ENCODE measurements at places on chromosomes 16 and 17. TPM values are rescaled to one million over a fixed set of nuclear protein-coding genes. Genes with fewer than 3 reads are reported as not detected.

ZNF598 gene
- 49.2 TPM for total RNA-seq

SLC35G6 gene
- not detected for total RNA-seq

LIMD2 gene
- total RNA-seq, result 97.5 TPM

GRCh38 chr16:75614066-75614897 is 8.8 kb downstream of the ADAT1 start:
- no peak overlapping the region for H3K27ac ChIP-seq
- H3K4me3 ChIP-seq, result no peak overlapping the region

GRCh38 chr17:77280304-77281121 is 139.7 kb downstream of the SEC14L1 start:
- H3K36me3 ChIP-seq, result no peaks in the 10 kb centered on the region
- peaks cover 27% of the 10 kb centered on the region for H3K27me3 ChIP-seq
- H3K27ac ChIP-seq, result no peak overlapping the region
- H3K4me1 ChIP-seq, result no peaks in the 10 kb centered on the region

- H3K27me3 ChIP-seq, result no peaks in the 10 kb centered on the region
- peak overlapping the region; percentile 95 for H3K27ac ChIP-seq
- H3K4me1 ChIP-seq, result peaks cover 26% of the 10 kb centered on the region
- H3K4me3 ChIP-seq, result peak overlapping the region; percentile 89
Measured at GRCh38 chr16:8867932-8868415, 832 bp downstream of the CARHSP1 start.

DNA sequence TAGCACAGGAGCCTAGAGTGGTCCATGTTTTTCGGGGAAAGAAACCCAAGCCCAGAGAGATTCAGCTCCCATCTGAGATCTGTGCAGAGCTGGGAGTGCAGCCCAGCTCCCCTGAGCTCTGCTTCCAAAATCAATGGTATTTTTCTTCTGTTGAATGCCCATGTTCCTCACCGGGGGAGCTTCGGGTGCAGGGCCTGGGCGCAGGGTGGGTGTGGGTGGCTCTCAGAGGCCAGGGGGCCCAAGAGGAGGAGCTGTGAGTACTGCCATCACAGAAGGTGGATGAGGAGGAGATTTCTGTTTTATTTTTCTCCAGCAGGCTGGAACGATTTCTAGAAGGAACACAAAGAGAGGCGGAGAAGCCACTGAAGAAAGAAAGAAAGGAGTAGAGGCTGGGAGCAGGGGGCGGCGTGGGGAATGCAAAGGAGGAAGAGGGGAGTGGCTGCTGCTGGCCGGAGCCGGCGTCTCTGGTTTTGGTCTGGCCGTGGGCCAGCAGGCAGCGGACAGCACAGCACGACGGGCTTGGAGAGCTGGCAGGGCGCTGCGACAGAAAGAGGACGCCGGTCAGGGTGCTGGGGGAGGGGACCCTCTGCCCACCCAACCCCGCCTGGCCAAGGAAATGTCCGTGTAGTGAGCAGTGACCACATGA is 76.2 kb upstream of the KSR1 start:
- peak; percentile 31 for DNase-seq
- H3K27me3 ChIP-seq, result no peaks in the 10 kb centered on the region
- H3K36me3 ChIP-seq, result no peaks in the 10 kb centered on the region
- H3K4me1 ChIP-seq, result no peaks in the 10 kb centered on the region
- H3K27ac ChIP-seq, result peak overlapping the region; percentile 70

- no peaks in the 10 kb centered on the region for H3K36me3 ChIP-seq
- H3K4me1 ChIP-seq, result no peaks in the 10 kb centered on the region
- no peaks in the 10 kb centered on the region for H3K27me3 ChIP-seq
- no peak overlapping the region for H3K27ac ChIP-seq
Measured at GRCh38 chr16:65414284-65414984, 292.6 kb upstream of the CDH11 start.

Data from endodermal cell (in vitro differentiated cells).